ENCODE measurements at places on chromosomes 3 and 15.

- no peak for DNase-seq
These were observed 36.9 kb downstream of the POLR2M start for GRCh38 chr15:57743424-57743823.

DNA sequence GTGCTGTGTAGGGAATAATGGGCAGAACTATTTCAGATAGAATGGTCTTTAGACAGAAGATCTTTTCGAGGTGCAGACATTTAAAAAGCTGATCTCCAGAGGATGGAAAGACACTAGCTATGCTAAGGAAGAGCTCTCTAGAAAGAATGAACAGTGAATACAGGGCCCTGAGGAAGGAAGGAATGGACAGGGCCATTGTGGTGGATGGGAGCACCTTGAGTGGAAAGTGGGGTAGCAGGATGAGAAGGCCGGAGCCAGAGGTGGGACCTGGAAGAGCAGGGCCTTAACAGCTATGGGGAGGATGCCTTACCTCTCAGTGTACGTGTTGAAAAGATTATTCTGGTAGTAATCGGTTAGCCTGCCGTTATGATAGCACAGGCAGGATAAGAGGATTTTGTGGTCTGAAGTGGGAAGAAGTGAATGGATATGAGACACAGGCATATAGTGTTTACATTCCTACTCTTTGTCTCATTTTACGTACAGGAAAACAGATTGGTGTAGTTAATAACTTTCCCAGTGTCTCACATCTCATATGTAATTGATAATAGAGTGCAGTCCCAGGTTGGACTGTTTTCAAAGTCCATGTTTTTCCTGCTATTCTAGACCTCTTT lies 172.4 kb downstream of the KLHL25 start:
- DNase-seq, result no peak

GRCh38 chr3:100032243-100032642 lies 82.1 kb downstream of the FILIP1L start:
- DNase-seq, result no peak

DNA sequence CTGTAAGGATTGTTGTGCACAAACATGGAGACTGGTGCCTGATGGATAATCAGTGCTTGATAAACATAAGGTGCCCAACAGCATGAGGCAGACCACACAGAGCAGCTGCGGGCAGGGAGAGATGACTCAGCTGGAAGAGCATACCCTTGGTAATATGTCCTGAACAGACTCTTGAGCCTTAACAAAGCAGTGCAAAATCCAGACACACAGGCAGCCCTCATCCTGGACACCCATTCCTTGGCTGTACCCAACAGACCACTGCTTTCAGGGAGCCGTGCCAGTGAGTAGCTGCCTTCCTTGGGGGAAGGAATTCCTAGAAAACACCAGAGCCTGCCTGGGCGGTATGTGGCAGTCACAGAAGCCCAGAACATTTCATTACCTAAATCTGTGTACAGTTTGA lies 156.2 kb downstream of the CLSTN2 start:
- DNase-seq, result no peak

DNA sequence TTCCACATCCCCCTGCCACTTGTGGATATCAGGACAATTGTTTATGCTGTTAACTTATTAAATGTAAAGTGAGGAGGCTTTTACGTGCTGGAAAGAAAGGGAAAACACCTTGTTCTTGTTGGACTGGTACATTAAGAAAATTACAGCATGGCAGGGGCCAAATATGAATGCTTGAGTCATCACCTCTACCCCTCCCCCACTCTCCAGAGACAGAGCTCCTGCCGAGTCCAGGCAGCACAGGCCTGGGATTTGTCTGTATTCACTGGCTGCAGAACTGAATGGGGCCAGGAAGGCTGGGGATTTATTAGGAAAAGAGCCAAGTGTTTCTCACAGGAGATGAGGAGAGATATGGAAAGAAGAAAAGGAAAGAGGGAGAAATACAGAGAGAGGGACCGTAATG lies 308.9 kb downstream of the EPHB1 start:
- DNase-seq, result no peak

GRCh38 chr3:186451371-186451770 lies 89.3 kb upstream of the DGKG start:
- no peak for DNase-seq

GRCh38 chr3:178181784-178182183 lies 354.5 kb upstream of the KCNMB2 start:
- no peak for DNase-seq

GRCh38 chr15:56616551-56616950 lies 116.8 kb downstream of the ZNF280D start:
- DNase-seq, result no peak

DNA sequence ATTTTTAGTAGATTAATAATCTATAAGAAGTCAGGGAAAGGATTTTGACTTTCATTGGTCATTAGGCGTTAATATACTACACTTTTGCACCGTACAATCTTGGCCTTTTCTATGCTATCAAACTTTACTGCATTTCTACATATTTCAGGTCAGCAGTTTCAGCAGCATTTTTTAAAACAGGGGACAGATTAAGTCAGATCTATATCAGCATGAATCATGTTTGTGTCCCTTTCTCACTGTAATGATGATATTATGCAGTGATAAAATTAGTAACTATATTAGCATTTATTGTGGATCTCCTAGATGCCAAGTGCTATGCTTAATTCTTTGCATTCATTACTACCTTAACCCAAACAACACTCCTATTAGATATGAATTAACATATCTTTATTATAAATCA lies 20.3 kb upstream of the AADAC start:
- no peak for DNase-seq

DNA sequence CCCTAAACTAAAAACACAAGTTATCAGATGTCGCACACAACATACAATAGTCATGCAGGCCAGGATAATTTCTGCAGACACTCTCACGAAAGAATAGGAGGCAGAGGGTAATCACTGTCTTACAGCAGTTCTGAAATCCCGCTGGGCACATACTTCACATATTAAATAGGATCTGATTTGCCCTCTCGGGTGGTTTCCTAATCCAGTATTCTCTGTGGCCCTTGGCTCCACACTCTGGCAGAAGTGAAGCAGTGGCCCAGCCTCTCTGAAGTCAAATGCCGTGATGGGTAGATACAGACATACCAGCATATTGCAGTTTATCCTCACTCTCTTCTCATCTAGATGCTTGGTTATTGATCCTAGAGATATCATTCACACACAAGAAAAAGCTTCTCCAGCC lies 19.0 kb downstream of the GADL1 start:
- no peak for DNase-seq

GRCh38 chr15:92650256-92650655 lies 5.3 kb downstream of the FAM174B start:
- DNase-seq, result no peak

DNA sequence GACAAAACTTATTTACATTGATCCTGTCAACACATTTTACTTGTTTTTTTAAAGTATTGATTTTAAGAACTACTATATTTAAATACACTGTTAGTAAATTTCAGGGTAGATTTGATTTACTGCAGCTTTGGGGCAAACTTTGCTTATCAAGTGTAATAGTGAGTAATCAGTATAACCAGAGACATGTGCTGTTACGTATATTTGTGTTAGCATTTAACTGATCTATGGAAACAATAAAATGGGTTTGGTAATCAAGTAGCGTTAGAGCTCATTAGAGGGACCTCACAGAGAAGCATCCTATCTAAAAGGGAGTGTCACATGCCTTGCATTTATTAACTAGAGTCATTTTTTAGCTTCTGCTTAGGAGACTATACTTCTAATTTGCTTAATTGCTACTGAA lies 131.5 kb upstream of the ALCAM start:
- DNase-seq, result no peak

DNA sequence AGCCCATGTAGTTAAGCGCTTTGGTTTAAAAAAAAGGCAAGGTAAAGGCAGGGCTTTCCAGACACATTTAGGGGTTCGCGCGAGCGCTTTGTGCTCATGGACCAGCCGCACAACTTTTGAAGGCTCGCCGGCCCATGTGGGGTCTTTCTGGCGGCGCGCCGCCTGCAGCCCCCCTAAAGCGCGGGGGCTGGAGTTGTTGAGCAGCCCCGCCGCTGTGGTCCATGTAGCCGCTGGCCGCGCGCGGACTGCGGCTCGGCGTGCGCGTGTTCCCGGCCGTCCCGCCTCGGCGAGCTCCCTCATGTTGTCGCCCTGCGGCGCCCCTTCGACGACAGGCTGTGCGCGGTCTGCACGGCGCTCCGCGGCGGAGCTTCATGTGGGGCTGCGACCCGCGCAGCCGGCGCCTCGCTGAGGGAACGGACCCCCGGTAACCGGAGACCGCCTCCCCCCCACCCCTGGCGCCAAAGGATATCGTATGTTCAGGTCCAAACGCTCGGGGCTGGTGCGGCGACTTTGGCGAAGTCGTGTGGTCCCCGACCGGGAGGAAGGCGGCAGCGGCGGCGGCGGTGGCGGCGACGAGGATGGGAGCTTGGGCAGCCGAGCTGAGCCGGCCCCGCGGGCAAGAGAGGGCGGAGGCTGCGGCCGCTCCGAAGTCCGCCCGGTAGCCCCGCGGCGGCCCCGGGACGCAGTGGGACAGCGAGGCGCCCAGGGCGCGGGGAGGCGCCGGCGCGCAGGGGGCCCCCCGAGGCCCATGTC lies 927 bp downstream of the SMAD6 start:
- peak; percentile 84 for DNase-seq

GRCh38 chr15:98746375-98747155 lies 98.2 kb downstream of the IGF1R start:
- no peak for DNase-seq

DNA sequence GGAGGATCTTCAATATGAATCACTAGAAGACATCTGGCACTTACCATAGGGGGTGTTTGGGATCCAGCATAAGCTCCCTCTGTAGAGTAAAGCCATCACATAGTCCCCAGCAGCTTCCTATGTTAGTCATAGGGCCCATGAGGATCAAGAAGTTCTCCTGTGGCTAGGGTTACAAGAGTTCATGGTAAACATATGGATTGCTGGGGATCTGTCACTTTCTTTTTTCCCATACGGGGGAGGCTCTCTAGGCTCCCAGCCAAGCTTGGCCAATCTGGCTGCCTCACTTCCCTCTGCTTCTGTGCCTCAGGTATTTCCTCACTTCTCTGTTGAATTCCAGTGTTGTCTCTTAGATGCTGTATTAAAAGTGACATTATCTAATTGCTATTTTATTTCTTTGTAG lies 597.9 kb downstream of the PDCD6IP start:
- DNase-seq, result no peak

GRCh38 chr3:107690522-107691138 lies 167.9 kb downstream of the BBX start:
- DNase-seq, result no peak

GRCh38 chr15:66773129-66773873 lies 71.3 kb downstream of the SMAD6 start:
- peak; percentile 36 for DNase-seq

- DNase-seq, result no peak
These were observed 128.5 kb upstream of the LRIG1 start for GRCh38 chr3:66629150-66629981.

DNA sequence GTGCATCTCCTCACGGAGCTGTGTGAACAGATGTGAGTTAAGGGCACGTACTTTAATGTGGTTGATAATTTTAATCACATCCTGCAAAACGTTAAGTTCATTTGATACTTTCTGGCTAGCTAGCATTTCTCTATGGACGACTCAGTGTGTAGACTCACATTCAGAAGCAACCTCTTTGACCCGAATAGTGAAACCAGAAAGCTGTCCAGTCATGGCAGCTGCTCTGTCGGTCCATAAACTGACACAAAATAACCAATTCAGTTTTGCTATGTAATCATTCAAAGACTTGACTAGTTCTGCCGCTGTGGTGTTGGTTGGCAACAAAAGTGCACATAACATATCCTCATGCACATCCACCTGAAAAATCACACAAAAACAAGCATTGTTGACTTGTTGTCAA lies 3.7 kb upstream of the GFM1 start:
- no peak for DNase-seq

DNA sequence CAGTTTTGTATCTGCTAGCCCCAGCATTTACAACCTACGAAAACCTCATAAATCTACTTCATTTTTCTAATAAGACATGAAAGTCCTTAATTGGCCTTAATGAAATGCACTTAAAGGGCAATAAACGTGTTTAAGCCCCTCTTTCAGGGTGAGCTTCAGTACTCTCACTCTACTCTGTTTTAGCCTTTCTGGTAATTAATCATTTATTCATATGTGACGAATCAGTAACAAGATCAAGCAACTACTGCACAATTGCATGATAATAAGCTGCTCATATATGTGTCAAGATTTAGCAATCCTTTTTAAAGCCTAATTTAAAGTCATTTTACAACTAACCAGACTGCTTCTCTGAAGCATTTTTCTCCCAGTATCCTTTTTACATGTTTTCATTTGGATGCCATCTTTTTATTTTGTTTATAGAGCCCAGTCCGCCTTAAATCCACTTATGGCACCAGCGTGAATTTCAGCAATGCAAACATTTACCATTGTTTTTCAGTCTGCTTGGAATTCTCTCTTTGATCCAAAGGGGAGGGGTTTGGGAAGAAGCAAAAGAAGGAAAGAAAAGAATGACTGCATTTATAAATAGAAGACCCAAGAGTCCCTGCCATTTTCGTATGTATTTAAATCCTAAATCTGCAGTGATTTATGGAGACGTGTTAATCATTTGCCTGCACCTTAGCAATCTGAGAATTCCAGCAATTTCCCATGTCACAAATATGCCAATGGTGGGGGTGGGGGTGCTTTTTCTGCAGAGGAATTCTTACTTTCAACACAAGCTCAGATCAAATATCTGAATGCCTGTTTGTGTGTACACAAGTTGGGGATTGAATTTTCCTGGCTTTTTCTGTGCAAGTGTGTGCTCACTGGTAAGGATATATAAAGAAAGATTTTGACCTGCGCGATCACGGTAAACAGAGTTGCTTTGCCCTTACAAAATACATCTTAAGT lies 230.8 kb upstream of the TBC1D5 start:
- DNase-seq, result no peak

- no peak for DNase-seq
These were observed 33.9 kb upstream of the GRAMD1C start for GRCh38 chr3:113804661-113805060.

DNA sequence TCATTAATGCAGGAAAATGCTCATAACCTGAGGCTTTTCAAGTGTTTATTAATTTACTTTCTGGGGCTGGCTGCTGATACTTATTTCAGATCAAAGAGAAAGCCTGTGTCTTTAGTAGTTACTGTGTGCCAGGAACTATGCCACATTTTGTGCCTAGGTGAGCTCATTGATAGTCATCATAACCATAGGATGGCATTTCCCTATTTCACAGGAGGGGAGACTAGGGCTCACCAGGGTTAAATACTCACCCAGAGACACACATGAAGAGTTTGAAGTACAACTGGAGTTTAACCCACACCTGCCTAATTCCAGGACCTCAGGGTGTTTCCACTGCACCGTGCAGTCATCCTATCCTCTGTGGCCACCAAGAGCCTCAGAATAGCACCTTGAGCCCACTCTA lies 264.4 kb upstream of the NR2E3 start:
- DNase-seq, result no peak

- DNase-seq, result no peak
These were observed 7.6 kb downstream of the ARPC4 start for GRCh38 chr3:9800529-9800928.

GRCh38 chr3:133871368-133872090 lies 24.2 kb downstream of the RAB6B start:
- DNase-seq, result no peak

Measured in spleen (tissue), 13 donors.